ENCODE measurements at places on chromosomes 7 and 10.
A peak's percentile ranks its signal among the peaks of the same experiment; 100 is the strongest.

GRCh38 chr10:124006526-124006925 lies 86.9 kb downstream of the CHST15 start:
- peaks cover 51% of the 10 kb centered on the region for H3K27me3 ChIP-seq
- no peak overlapping the region for H3K27ac ChIP-seq
- no peaks in the 10 kb centered on the region for H3K36me3 ChIP-seq
- no peaks in the 10 kb centered on the region for H3K4me1 ChIP-seq

- no peaks in the 10 kb centered on the region for H3K36me3 ChIP-seq
- H3K4me1 ChIP-seq: no peaks in the 10 kb centered on the region
- no peak overlapping the region for H3K4me3 ChIP-seq
Observed at GRCh38 chr10:95341716-95342130, 50.9 kb upstream of the PDLIM1 start.

DNA sequence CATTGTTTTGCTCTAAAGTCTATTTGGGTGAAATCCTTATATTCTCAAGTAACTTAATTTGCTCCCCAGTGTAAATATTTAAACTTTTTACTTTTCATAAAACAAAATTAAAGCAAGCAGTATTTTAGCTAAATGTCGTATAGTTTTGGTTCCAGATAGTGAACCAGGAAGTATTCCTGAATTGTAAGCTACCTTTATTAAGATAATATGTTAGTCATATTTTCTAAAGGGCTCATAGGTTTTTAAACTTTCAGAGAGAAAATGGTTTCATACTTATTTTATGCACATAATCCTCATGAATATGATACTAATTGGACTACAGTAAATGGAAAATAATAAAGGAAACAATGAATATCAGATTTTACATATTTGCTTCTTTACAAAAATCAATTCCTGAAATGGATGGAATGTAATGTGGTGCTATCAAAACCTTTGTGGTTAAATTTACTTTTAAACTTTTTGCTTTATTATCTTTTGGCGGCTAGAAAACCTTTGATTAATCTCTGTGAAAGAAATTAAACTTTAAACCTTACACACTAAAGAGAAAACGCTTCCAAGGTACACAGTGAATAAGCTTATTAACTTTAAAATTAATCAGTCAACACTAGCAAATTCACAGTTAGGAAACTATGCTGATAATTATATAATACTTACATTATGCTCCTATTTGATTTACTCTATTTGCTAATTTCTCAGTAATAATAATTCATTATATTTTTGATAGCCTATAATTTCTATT lies 76.6 kb upstream of the RHOBTB1 start:
- no peaks in the 10 kb centered on the region for H3K4me1 ChIP-seq
- no peaks in the 10 kb centered on the region for H3K27me3 ChIP-seq
- DNase-seq: no peak

- peaks cover 12% of the 10 kb centered on the region for H3K36me3 ChIP-seq
- peak; percentile 14 for DNase-seq
- no peaks in the 10 kb centered on the region for H3K27me3 ChIP-seq
Observed at GRCh38 chr10:133276100-133276434, 601 bp downstream of the ADAM8 start.

DNA sequence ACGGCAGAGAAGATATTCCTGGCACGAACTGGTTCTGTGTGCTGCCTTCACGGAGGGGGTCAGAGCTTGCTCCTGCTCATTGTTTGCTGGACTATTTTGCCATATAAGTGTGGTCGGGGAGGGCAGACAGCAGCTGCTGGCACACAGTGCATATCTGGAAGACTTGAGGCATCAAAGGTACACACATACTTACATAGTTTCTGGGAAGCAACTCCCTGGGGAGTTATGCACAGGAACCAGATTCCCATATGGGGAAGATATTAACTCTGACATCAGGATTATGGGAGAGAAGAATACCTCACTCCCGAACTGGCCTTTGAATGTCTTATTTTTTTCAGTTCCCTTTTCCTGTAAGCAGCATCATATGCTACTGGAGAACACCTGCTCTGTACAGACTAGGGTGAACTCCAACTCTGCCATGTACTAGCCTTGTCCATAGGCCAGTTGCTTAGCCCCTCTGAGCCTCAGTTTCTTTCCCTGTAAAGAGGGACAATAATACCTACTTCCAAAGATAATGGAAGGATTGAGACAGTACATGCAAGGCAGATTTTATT lies 41.5 kb downstream of the LGI1 start:
- DNase-seq: no peak
- H3K27me3 ChIP-seq: no peaks in the 10 kb centered on the region
- no peaks in the 10 kb centered on the region for H3K36me3 ChIP-seq
- no peak overlapping the region for H3K27ac ChIP-seq

Data from K562 (cell line).